ENCODE measurements at places on chromosomes 5 and 9.

DNA sequence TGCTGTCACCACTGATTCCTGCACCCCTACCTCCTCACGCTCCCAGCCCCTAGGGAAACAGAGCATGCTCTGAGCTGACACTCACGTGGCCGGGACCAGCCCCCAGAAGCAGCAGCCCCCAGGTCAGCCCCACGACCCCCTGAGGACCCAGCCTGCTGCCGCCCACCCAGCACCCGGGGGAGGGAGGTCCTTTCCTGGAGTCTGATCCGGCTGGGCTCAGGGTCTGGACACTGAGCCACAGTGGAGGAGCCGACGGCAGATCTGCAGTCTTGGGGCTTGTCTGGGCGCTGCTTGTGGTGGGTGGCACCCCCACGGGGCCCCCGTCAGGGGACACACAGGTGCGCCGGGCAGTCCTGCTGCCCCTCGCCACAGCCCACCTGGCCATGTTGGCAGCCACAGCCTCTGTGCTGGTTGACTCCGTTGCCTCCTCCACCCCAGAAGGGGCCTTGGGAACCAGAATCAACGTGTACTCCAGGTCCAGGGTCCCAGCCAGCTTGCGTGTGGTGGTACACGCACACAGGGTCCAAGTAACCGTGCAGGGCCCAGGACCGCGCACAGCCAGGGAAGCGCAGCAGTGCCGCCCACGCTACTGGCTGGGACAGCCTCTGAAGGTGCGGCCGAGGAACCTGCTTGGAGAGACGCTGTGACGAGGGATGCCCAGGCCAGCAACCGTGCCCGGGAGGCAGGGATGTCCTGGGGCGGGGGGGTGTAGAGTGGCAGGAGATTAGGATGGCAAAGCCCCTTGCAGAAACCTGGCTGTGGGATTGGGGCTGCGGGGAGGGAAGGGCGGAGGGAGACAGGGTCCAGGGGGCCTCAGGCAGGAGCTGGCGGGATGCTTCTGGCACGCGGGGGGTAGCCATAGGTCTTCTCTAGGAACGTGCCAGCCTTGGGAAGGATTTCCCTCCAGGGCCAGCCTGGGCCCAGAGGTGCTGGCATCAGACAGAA lies 3.5 kb downstream of the DNLZ start:
- DNase-seq = no peak
- H3K4me3 ChIP-seq = no peak overlapping the region
- H3K27ac ChIP-seq = no peak overlapping the region
- no peaks in the 10 kb centered on the region for H3K27me3 ChIP-seq

GRCh38 chr9:131685753-131686706 lies 53.8 kb downstream of the RAPGEF1 start:
- H3K4me3 ChIP-seq = no peak overlapping the region
- no peaks in the 10 kb centered on the region for H3K27me3 ChIP-seq
- no peak for DNase-seq
- peaks cover 26% of the 10 kb centered on the region for H3K4me1 ChIP-seq
- no peak overlapping the region for H3K27ac ChIP-seq

- DNase-seq = no peak
- H3K36me3 ChIP-seq = no peaks in the 10 kb centered on the region
- H3K4me3 ChIP-seq = peak overlapping the region; percentile 59
- H3K4me1 ChIP-seq = peaks cover 15% of the 10 kb centered on the region
- peak overlapping the region; percentile 90 for H3K27ac ChIP-seq
Measured at GRCh38 chr5:1930501-1930879, 47.8 kb upstream of the IRX4 start.

- no peaks in the 10 kb centered on the region for H3K4me1 ChIP-seq
- no peaks in the 10 kb centered on the region for H3K27me3 ChIP-seq
- H3K4me3 ChIP-seq = no peak overlapping the region
- no peak overlapping the region for H3K27ac ChIP-seq
- no peak for DNase-seq
Measured at GRCh38 chr5:151284392-151284967, 19.1 kb downstream of the SLC36A3 start.

- peaks cover 29% of the 10 kb centered on the region for H3K4me1 ChIP-seq
- H3K36me3 ChIP-seq = no peaks in the 10 kb centered on the region
- H3K27ac ChIP-seq = no peak overlapping the region
- no peaks in the 10 kb centered on the region for H3K27me3 ChIP-seq
- peak overlapping the region; percentile 42 for H3K4me3 ChIP-seq
- no peak for DNase-seq
Measured at GRCh38 chr9:109319626-109320241, 1.1 kb downstream of the EPB41L4B start.

GRCh38 chr5:53009816-53010215 lies 20.7 kb downstream of the ITGA2 start:
- no peak overlapping the region for H3K4me3 ChIP-seq
- no peaks in the 10 kb centered on the region for H3K36me3 ChIP-seq
- H3K4me1 ChIP-seq = no peaks in the 10 kb centered on the region
- H3K27ac ChIP-seq = no peak overlapping the region

DNA sequence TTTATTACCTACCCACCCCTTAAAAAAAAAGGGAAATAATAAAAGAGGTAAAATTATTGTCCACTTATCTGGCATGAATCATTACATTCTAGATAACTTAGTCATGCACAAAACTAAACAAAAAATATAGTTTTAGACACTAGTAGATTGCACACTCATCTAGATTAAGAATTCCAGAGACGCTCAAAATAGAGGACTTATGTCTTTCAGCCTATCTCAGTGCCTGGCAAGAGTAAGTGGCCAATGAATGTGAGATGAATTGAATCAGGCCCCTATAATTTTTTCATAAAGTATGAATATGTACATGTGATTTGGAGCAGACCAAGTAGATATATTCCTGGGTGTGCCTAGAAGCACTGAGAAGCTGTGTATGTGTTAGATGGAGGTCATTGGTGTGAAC lies 2.0 kb upstream of the RXFP3 start:
- H3K4me1 ChIP-seq = no peaks in the 10 kb centered on the region
- no peak overlapping the region for H3K4me3 ChIP-seq
- no peaks in the 10 kb centered on the region for H3K36me3 ChIP-seq
- H3K27me3 ChIP-seq = no peaks in the 10 kb centered on the region
- DNase-seq = no peak

GRCh38 chr9:113293285-113293878 lies 9.8 kb downstream of the RNF183 start:
- DNase-seq = no peak
- H3K27ac ChIP-seq = no peak overlapping the region
- peaks cover 2% of the 10 kb centered on the region for H3K36me3 ChIP-seq

DNA sequence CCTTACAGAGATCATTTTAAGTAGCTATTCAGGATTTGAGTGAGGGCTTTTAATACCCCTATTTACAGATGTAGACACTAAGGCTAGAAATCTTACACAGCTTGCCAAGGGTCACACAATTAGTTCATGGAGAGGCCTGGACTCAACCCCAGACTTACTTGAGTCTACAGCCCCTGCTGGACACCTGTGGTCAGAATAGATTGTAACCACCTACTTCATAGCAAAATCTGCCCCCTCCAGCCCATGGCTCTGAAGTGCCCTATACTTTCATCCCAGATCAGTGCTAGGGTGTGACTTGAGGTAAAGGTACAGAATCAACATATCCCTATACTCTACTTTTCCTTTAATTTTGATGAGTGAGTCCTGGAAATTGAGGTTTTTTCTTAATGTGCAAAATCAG lies 291.3 kb downstream of the ADGRV1 start:
- no peak overlapping the region for H3K27ac ChIP-seq
- no peaks in the 10 kb centered on the region for H3K4me1 ChIP-seq
- no peaks in the 10 kb centered on the region for H3K27me3 ChIP-seq
- no peak for DNase-seq

- H3K27me3 ChIP-seq = no peaks in the 10 kb centered on the region
- no peak overlapping the region for H3K4me3 ChIP-seq
- no peaks in the 10 kb centered on the region for H3K36me3 ChIP-seq
- no peaks in the 10 kb centered on the region for H3K4me1 ChIP-seq
- no peak for DNase-seq
Measured at GRCh38 chr5:36839489-36840476, 36.8 kb upstream of the NIPBL start.

GRCh38 chr5:54904425-54904824 lies 81.0 kb downstream of the ESM1 start:
- no peak overlapping the region for H3K4me3 ChIP-seq
- DNase-seq = no peak
- no peaks in the 10 kb centered on the region for H3K27me3 ChIP-seq
- H3K27ac ChIP-seq = no peak overlapping the region

- no peak overlapping the region for H3K4me3 ChIP-seq
- DNase-seq = no peak
- H3K4me1 ChIP-seq = peaks cover 7% of the 10 kb centered on the region
- no peaks in the 10 kb centered on the region for H3K36me3 ChIP-seq
Measured at GRCh38 chr9:110058304-110058953, 149.5 kb downstream of the C9orf152 start.

DNA sequence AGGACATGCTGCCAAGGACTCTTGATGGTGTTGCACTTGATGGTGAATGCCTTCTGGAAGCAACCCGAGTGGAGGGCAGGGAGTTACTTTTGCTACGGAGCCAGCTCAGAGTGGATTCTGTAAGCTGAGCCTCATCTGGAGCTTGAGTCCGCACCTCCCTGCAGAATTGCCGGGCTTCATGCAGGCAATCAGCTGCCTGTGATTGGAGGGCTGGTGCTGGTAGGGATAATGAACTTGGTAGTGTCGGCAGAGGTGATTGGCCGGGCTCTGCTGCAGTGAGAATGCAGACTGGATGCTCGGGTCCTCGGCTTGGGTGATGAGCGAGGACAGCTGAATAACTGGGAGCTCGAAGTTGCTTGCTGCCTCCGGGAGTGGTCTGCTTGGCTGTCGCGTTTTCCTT lies 23.1 kb downstream of the SLC25A25 start:
- H3K27ac ChIP-seq = peak overlapping the region; percentile 91
- no peak for DNase-seq
- no peaks in the 10 kb centered on the region for H3K27me3 ChIP-seq
- peaks cover 69% of the 10 kb centered on the region for H3K4me1 ChIP-seq

GRCh38 chr9:137650259-137650658 lies 31.5 kb downstream of the EHMT1 start:
- no peak for DNase-seq
- H3K4me3 ChIP-seq = no peak overlapping the region

GRCh38 chr9:131678499-131679111 lies 61.3 kb downstream of the RAPGEF1 start:
- peak; percentile 97 for DNase-seq
- no peak overlapping the region for H3K4me3 ChIP-seq
- H3K4me1 ChIP-seq = peaks cover 88% of the 10 kb centered on the region
- no peaks in the 10 kb centered on the region for H3K27me3 ChIP-seq

GRCh38 chr5:7072188-7072587 lies 323.8 kb upstream of the ADCY2 start:
- no peaks in the 10 kb centered on the region for H3K27me3 ChIP-seq
- no peaks in the 10 kb centered on the region for H3K4me1 ChIP-seq
- peak; percentile 16 for DNase-seq
- no peak overlapping the region for H3K4me3 ChIP-seq
- no peaks in the 10 kb centered on the region for H3K36me3 ChIP-seq

GRCh38 chr5:97151370-97151769 lies 9.0 kb upstream of the LIX1 start:
- H3K27ac ChIP-seq = no peak overlapping the region
- no peak overlapping the region for H3K4me3 ChIP-seq
- no peak for DNase-seq
- H3K27me3 ChIP-seq = no peaks in the 10 kb centered on the region
- H3K4me1 ChIP-seq = no peaks in the 10 kb centered on the region

DNA sequence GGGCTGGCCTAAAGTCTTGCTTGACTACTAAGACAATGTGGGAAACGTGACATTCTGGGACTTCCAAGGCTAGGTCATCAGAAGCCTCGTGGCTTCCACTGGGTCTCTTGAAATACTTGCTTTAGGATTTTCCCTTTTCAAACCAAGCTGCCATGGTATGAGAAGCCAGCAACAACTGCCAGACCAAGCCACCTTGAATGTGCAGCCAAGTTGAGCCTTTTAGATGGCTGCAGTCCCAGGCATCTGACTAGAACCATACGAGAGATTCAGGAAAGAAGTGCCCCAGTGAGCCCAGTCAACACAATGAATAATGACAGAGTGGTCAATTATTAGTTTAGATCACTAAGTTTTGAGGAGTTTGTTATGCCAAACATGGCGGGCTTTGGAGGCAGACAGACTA lies 143.3 kb downstream of the SLF1 start:
- no peaks in the 10 kb centered on the region for H3K36me3 ChIP-seq
- H3K4me1 ChIP-seq = no peaks in the 10 kb centered on the region
- no peak overlapping the region for H3K27ac ChIP-seq
- H3K4me3 ChIP-seq = no peak overlapping the region
- DNase-seq = no peak

- no peaks in the 10 kb centered on the region for H3K4me1 ChIP-seq
- H3K36me3 ChIP-seq = no peaks in the 10 kb centered on the region
- H3K27ac ChIP-seq = no peak overlapping the region
- H3K27me3 ChIP-seq = no peaks in the 10 kb centered on the region
Measured at GRCh38 chr5:76292620-76293322, 110.3 kb upstream of the IQGAP2 start.

GRCh38 chr9:121298016-121298538 lies 30.1 kb downstream of the GSN start:
- H3K36me3 ChIP-seq = peaks cover 15% of the 10 kb centered on the region
- peaks cover 92% of the 10 kb centered on the region for H3K4me1 ChIP-seq
- no peak overlapping the region for H3K4me3 ChIP-seq
- H3K27me3 ChIP-seq = no peaks in the 10 kb centered on the region

GRCh38 chr9:87275047-87275725 lies 222.5 kb upstream of the DAPK1 start:
- H3K27ac ChIP-seq = no peak overlapping the region
- peaks cover 8% of the 10 kb centered on the region for H3K4me1 ChIP-seq
- H3K27me3 ChIP-seq = no peaks in the 10 kb centered on the region
- no peak overlapping the region for H3K4me3 ChIP-seq
- no peak for DNase-seq
- no peaks in the 10 kb centered on the region for H3K36me3 ChIP-seq

DNA sequence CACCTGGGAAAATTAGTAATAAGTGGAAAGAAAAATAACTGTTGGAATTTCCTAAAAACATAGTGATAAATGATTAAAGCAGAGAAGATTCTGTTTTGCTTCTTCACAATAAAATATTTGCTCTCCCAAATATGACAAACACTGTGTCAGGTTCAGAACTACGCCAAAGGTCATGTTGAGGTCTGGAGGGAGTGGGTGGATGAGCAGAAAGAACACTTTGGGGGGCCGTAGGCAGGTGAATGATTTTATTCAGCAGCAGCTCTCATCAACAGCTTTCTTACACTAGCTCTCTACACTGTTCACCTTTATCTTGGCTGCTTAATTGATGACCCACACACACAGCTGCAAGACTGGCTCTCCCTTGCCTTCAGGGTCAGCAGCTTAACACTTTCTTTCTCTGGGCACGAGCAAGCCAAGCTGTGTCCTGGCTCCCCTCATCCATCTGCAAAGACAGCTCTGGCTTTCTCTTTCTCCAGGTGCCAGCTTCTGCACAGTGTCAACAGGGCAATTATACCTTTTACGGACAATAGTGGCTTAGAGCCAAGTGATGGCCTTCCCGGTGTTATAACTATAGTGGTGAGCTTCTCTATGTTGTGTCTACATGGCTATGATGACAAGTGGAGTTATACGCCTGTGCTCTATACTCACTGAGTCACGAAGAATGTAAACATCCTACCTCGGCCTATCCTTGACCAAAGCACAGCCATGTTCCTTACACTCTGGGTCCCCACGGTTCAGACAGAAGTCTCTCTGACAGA lies 18.9 kb upstream of the GPX8 start:
- DNase-seq = no peak
- H3K4me3 ChIP-seq = no peak overlapping the region
- H3K27me3 ChIP-seq = no peaks in the 10 kb centered on the region
